Stimulated activated CD4-positive, alpha-beta T cell treated with anti-CD3 and anti-CD28 coated beads, Interleukin-1b, Interleukin-23, amount 100 ng/mL, for 24 hours (primary cell): ENCODE measurements at places on chromosomes 1 and 21.

DNA sequence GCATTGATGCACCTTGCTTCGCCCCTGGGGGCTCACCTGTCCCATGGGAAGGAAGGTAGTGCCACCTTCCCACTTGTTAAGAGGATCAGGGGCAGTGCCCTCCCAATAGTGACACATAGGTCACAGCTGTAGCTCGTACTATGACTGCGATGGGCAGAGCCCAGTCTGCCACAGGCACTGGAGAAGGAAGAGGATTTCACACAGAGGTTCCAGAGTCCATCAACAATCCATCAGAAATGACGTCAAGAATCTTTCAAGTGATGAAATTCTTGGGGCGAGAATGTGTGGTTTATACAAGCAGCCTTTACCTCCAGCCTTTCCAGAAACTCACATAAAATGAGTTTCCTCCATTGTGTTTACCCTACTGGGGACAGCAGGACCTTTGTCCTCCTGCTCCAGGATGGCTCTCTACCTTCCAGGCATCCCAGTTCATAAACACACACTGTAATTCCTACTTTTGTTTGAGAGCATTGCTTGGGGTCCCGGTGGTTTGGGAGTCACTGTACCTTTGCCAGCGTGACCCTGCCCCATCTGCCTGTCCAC is 260.6 kb upstream of the VAMP3 start:
- DNase-seq: no peak

DNA sequence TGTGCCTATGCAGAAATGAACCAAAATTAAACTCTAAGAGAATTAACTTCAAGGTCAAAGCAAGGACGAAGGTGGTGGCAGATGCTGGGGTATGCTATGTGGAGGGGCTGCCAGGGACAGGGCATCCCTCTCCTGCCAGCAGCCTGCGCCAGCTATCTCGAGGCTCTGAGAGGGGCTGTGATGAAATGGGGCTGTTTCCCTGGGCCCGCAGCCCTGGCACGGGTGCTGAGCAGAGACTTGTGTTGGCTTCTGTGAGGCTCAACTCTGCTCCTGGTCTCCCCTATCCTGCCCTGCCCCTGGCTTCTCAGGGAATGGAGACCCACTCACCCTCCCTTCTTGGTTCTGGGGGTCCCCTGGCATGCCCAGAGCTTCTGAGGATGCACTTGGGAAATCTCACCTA is 41.9 kb upstream of the TIAM1 start:
- DNase-seq: no peak

- DNase-seq: peak; percentile 47
Observed at GRCh38 chr1:7940745-7941436, at the start of gene TNFRSF9. TSS of gene TNFRSF9 (minus strand) at chr1:7940839. CDS start at chr1:7939994, 845 bp downstream.

DNA sequence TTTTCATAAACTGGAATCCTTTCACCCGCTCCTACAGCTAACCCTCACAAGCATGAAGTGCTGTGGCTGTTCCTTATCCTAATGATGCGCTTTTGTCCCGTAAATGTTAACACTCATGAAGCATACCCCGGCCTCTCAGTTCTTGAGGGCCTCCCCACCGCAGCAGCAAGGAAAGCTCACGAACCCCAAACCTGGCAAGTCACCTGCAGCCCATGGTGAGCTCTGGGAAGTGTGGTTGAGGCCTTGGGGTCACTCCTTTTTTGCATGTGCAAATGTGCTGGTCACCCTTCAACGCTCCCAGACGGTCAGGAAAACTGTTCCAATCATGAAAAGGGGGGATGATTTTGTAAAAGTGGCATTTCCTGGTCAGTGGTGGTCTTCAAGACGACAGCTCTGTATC is 124.6 kb downstream of the PRDM2 start:
- DNase-seq: no peak

DNA sequence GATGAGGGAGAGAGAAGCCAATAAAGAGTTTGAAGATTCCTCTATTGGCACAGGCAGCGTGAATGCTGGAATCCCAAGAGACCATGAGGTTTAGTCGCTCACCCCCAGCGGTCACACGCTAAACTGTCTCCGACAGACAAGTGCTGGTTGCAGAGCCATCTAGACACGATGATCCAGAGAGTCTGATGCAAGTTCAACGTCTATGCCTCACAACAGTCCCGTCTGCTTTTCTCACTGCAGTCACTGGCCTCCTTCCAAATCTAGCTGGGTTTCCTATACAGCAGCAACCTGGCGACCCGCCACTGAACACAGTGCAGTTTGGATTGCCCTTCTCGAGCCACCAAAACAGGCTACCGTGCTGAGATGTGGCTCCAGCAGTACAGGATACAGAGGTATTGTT is 98.6 kb upstream of the KRTAP19-8 start:
- DNase-seq: no peak

DNA sequence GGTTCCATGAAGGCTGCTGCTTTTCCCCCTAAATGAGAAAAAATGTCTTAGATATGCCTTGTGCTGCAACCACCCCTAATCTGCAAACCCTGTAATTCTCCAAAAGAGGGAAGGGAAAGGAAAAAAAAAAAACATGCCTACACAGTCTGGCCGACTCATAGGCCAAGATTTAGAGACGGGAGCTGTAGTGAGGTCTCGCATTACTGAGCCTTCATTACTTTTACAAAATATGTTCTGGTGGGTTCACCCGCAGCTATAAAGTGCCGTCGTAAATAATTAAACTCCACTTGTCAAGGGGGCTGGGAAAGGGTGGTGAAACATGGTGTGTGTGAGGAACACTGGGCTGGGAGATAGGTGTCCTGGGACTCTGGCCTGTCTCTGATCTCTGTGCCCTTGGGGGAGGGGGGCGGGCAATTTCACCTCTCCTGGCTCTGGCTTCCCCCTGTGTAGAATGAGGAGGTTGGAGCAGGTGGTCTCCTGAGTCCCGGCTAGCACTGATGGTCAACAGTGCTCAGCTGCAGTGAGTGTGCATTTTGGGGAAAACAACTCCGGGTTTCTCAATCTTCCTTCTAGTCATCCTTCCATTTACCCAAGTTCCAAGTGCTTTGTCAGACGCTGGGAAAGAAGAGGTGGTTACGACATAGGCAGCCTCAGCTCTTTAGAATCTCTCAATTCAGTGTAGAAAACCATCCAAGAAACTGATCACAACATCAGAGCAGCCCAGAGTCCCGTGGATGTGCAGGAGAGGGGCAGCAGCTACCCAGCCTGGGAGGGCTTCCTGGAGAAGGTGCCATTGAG is 82.3 kb downstream of the ACTL8 start:
- DNase-seq: no peak

- DNase-seq: no peak
Observed at GRCh38 chr1:162905174-162906158, 44.5 kb upstream of the CCDC190 start.

DNA sequence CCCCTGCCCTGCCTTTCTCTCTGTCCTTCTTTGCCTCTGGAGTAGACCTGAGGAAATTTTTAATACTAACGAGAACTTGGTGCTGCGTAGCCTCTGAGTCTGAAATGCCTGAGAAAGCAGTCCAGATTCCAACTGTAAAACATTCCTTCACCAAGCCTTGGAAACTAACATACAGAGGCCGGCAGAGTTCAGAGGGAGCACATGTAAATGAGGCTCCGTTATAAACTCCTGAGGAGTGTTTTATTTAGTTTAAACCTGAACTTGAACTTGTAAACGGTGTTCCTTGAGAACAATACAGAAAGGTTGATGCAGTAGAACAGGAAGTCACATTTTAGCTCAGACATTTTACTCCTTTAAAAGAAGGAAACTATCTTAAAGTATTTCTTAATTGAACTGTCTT is 280.7 kb downstream of the TM2D1 start:
- no peak for DNase-seq

DNA sequence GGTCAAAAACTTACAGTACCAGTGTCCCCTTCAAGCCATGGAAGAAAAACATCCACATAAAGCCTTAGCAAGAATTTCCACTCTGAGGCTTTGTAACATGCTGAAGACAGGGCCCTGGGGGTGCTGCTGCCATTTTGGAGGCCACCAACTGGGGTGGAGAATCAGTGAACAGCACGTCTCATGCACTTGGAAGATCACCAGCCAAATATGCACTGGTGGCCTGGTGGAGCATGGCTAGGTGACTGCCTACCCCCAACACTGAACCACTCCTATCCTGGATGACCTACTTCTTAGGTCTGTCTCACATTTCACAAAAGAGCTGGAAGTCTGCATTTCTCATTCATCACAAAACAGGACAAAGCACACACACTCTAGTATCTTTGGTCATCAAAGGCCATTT is 126.4 kb downstream of the COL24A1 start:
- no peak for DNase-seq

GRCh38 chr1:167669209-167670124 is 39.4 kb downstream of the RCSD1 start:
- no peak for DNase-seq

DNA sequence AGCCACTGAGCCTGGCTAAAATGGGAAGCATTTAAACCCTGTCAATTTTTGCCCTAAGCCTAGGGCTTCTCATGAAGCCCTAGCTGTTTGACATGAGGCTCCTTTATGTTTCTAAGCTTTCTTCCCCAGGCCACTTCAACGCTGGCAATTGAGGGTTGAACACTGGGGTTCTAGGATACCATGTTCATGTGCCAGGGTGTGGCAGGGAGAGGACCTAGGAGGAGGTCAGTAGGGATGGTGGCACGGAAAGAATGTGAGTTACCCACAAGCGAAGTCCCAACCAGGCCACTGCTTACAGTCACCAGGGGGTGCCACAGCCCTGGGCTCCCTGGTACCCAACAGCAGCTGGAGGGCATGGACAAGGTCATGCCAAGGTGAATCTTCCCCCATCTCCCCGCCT is 90.8 kb upstream of the AJAP1 start:
- DNase-seq: no peak

DNA sequence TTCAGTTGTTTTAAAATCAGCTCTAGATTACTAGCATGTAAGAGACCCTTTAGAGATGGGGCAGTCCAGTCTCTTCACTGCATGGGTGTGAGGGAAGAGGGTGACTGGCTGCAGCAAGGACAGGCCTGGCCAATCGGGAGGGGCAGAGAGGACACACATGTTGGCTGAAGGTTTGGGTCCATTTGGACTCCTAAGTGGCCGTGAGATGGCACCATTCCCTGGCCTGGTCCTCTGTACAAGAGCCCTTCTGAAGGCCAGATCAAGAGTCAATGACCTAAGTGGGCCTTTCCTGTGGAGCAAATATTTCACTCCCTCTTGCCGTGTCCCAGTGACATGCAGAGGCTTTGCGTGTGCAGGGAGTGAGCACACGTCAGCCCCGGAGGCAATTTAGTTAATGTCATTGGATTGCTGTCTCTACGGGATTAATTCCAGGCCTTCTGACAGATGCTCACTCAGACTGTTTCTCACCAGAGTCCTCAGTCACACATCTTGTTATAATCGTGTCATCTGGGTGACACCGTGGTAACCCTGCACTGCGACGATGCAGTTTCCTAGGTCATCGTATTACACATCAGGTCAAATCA is 613.0 kb downstream of the NPHP4 start:
- no peak for DNase-seq
